ENCODE measurements at places on chromosomes 12 and 14. TPM values are rescaled to one million over a fixed set of nuclear protein-coding genes. Genes with fewer than 3 reads are reported as not detected.

The C3AR1 gene
- 0.13 TPM for total RNA-seq

The TMTC2 gene
- total RNA-seq: 14.4 TPM

The PROX2 gene
- total RNA-seq: not detected

The TMPO gene
- 79.2 TPM for total RNA-seq

The SNRNP35 gene
- total RNA-seq: 12.0 TPM

The IFNG-AS1 gene
- 0.86 TPM for total RNA-seq

The OASL gene
- total RNA-seq: 1.5 TPM

The IGFBP6 gene
- total RNA-seq: 329 TPM

The LRRIQ1 gene
- not detected for total RNA-seq

The GPX2 gene
- not detected for total RNA-seq

The PRICKLE1 gene
- 0.91 TPM for total RNA-seq

The PSMA6 gene
- total RNA-seq: 194 TPM

The CLEC4D gene
- total RNA-seq: not detected

The PPP1R36 gene
- 1.3 TPM for total RNA-seq

The KLRK1 gene
- not detected for total RNA-seq

The NKX2-1 gene
- total RNA-seq: not detected

The MAP3K9 gene
- 0.32 TPM for total RNA-seq

The ENDOU gene
- 0.11 TPM for total RNA-seq

The CDK4 gene
- 195 TPM for total RNA-seq

The TUBA1B gene
- 956 TPM for total RNA-seq

The CFAP251 gene
- total RNA-seq: 4.2 TPM

The TSPAN19 gene
- total RNA-seq: not detected

The ADCY4 gene
- total RNA-seq: 106 TPM

The OR6C3 gene
- total RNA-seq: not detected

The POTEG gene
- total RNA-seq: not detected

The ZNF268 gene
- total RNA-seq: 29.7 TPM

The C1R gene
- 427 TPM for total RNA-seq

The GALNT16 gene
- 7.0 TPM for total RNA-seq

The RASSF9 gene
- under 0.01 TPM for total RNA-seq

The CLEC2D gene
- total RNA-seq: 6.9 TPM

The ZFYVE26 gene
- 32.3 TPM for total RNA-seq

The BDKRB1 gene
- total RNA-seq: 21.7 TPM

The AJUBA gene
- 75.0 TPM for total RNA-seq

The DAAM1 gene
- total RNA-seq: 22.6 TPM

The MYH6 gene
- not detected for total RNA-seq

The ERBB3 gene
- 0.91 TPM for total RNA-seq

The HSPB8 gene
- total RNA-seq: 20.5 TPM

The CD163L1 gene
- 0.54 TPM for total RNA-seq

The GPATCH2L gene
- 58.9 TPM for total RNA-seq
